ENCODE measurements at places on chromosomes 6 and 20.

DNA sequence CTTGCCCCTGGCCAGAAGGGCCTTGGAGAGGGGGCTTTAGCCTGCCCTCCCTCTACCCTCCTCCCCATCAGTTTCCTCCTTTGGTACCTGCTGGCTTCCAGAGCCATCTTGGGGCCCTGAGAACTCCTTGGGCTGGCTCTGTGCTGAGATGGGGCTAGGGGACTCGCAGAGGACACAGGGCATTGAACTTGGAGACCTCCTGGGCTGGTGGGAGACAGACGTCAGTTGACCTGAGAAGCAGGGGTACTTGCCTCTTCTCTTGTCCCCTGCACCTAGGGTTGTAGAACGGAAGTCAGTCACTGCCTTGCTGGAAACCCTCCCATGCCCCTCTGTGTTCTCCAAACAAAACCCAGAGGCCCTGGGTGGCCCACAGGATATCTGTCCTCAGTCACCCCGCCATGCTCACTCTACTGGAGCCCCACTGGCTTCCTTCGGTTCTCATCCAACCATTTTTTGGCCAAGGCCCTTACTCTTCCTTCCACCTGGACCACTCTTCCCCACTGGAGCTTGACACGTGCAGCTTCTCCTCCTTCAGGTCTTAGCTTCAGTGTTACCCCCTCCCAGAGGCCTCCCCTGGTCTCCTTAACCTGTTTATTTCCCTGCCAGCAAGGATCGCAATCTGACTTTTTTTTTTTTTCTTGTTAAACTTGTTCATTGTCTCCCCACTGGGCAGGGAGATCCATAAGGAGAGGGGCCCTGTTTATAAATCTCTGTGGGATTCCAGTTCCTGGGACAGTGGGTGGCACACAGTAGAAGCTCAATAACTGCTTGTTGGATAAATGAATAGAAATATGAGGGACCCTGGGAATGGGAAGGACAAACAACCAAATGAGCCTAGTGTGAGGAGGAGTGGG, 971 bp downstream of the RBCK1 start:
- no peaks in the 10 kb centered on the region for H3K27me3 ChIP-seq
- H3K4me3 ChIP-seq = peak overlapping the region; percentile 90
- H3K4me1 ChIP-seq = peaks cover 3% of the 10 kb centered on the region
- peaks cover 1% of the 10 kb centered on the region for H3K36me3 ChIP-seq

GRCh38 chr6:81937296-81937937, 184.9 kb upstream of the TENT5A start:
- no peaks in the 10 kb centered on the region for H3K27me3 ChIP-seq
- H3K36me3 ChIP-seq = no peaks in the 10 kb centered on the region
- peaks cover 4% of the 10 kb centered on the region for H3K4me1 ChIP-seq
- H3K27ac ChIP-seq = no peak overlapping the region
- no peak overlapping the region for H3K4me3 ChIP-seq
- no peak for DNase-seq

DNA sequence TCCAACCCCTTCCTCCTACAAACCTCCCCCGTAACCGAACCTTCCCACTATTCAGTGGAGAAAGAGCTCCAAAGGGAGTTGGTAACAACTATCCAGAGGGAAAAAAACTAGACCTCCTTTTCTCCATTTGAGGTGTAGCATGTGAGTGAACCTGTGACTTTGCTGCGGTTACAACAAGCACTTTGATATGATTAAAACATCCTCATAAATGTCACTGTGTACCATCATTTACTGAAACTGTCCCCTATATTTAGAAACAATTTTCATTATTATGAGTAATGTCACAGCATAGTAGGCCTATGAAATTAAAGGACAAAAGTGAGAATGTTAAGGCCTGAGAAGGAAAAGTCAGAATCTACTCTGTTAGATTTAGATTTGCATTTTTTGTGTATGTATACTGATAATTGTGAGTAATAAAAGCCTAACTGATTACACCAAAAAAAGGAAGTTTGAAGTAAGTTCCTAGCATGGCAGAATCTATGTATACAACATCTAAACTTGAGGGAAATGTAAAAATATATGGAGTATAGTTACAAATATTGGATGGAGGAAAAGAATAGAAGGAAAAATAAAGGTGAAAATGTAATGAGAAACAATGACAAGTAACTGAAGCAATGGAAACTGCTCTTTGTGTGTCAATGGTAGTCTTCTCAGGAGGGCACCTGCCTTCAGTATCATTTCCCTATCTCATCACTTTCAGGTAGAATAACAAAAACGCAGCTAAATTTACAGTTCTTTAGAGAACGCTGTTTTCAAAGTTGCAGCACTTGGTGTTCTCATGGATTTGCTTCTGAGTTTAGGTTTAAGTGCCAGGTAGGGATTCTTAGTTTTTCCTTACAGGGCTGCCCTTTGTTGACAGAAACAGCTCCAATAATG, 145.9 kb downstream of the IMPG1 start:
- H3K27me3 ChIP-seq = no peaks in the 10 kb centered on the region
- no peaks in the 10 kb centered on the region for H3K4me1 ChIP-seq
- DNase-seq = no peak
- no peaks in the 10 kb centered on the region for H3K36me3 ChIP-seq
- H3K27ac ChIP-seq = no peak overlapping the region

GRCh38 chr6:158605266-158605878, 39.2 kb downstream of the DYNLT1 start:
- no peaks in the 10 kb centered on the region for H3K27me3 ChIP-seq
- no peak overlapping the region for H3K4me3 ChIP-seq
- DNase-seq = peak; percentile 89
- H3K36me3 ChIP-seq = peaks cover 1% of the 10 kb centered on the region
- H3K4me1 ChIP-seq = no peaks in the 10 kb centered on the region
- H3K27ac ChIP-seq = no peak overlapping the region

- no peaks in the 10 kb centered on the region for H3K36me3 ChIP-seq
- no peaks in the 10 kb centered on the region for H3K27me3 ChIP-seq
- no peak overlapping the region for H3K4me3 ChIP-seq
- DNase-seq = no peak
These were observed 92.9 kb downstream of the PLEKHG1 start for GRCh38 chr6:150692604-150693003.

- H3K36me3 ChIP-seq = no peaks in the 10 kb centered on the region
- no peak overlapping the region for H3K4me3 ChIP-seq
- DNase-seq = peak; percentile 48
- no peak overlapping the region for H3K27ac ChIP-seq
- H3K27me3 ChIP-seq = no peaks in the 10 kb centered on the region
These were observed 95.4 kb downstream of the TMEM170B start for GRCh38 chr6:11632795-11633511.

GRCh38 chr6:140960566-140960965, 1172.2 kb upstream of the GJE1 start:
- no peaks in the 10 kb centered on the region for H3K27me3 ChIP-seq
- H3K4me1 ChIP-seq = no peaks in the 10 kb centered on the region
- no peak overlapping the region for H3K4me3 ChIP-seq
- DNase-seq = no peak
- no peaks in the 10 kb centered on the region for H3K36me3 ChIP-seq

Data from mesendoderm (in vitro differentiated cells).